ENCODE measurements at places on chromosomes 16 and 17.

GRCh38 chr16:4500272-4500671 is 24.1 kb downstream of the HMOX2 start:
- DNase-seq = peak; percentile 93

DNA sequence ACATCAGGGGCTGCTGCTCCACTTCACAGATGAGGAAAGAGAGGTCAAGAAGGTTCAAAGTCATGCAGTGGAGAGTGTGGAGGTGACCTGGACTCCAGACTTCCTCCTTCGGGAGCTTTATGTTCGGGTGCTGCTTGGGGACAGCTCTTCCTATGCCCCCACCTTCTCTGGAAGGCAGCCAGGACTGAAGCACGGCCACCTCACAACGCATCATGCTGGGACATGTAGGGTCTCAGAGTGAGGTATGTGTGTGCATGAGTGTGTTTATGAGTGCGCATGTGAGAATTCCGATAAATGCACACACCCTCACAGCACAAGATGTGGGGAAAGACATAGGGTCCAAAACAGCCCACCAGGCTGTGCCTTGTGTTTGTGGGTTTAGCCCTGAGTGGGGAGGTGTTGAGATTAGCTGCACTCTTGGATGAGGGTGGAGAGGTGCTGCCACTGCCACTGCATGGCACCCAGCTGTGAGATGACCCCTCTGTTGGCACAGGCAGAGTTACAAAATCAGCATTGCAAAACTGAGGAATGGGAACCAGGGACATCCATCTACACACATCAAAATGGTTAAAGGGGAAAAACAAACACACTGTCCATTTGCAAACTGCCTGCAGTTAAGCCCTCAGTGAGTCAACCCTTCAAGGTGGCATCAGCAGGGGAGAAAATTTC is 367.4 kb downstream of the SEC14L1 start:
- peak; percentile 4 for DNase-seq

GRCh38 chr17:80035687-80035936 is at the start of gene TBC1D16:
Gene TBC1D16, minus strand, starts transcription at chr17:80035872. Its CDS starts 22,325 bp downstream, at chr17:80013547.
- DNase-seq = no peak

DNA sequence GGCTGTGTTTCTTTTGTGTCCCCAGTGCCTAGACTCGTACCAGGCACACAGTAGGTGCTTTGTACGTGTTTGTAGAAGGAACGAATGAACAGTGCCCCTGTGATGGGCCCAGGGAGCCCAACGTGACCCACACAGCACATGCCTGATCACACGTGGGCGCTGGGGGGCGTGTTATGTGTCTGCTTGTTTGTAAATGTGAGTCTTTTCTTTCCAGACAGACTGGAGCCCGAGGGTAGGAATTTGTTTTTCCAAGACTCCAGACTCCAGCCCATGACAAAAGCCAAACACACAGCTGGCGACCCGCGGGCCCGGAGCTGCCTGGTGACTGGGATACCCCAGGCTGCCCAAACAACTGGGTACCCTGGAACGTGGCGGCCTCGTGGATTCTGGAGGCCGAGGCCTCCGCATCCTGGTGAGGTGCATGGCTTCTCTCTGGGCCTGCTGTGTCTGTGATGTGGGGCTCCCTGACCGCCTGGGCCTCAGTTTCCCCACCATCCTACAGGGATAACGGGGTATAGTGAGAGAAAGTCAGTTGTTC is 14.9 kb upstream of the CBFA2T3 start:
- no peak for DNase-seq

- DNase-seq = no peak
Observed at GRCh38 chr16:84043486-84044117, 1.0 kb upstream of the SLC38A8 start.

GRCh38 chr17:44599298-44600175 is 42.3 kb downstream of the FZD2 start:
- DNase-seq = peak; percentile 87

DNA sequence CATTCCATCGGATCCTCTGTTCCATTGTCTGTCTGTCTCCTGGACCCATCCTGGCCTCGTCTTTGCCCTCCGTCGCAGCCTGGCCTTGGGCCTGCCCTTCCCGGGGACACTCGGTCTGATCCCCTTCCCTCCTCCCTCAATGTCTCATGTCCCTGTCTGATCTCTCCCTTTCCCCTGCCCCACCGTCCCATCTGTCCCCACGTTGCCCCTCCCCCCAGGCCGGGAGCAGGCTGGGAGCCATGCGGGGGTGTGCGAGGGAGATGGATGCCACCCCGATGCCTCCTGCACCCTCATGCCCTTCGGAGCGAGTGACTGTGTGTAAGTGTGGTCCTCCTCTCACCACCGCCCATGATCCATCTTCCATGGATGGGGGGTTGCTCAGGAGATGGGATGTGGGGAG is 5.3 kb upstream of the ATP2A1 start:
- DNase-seq = no peak

- peak; percentile 71 for DNase-seq
Observed at GRCh38 chr17:73798111-73798748, 154.0 kb upstream of the SDK2 start.

DNA sequence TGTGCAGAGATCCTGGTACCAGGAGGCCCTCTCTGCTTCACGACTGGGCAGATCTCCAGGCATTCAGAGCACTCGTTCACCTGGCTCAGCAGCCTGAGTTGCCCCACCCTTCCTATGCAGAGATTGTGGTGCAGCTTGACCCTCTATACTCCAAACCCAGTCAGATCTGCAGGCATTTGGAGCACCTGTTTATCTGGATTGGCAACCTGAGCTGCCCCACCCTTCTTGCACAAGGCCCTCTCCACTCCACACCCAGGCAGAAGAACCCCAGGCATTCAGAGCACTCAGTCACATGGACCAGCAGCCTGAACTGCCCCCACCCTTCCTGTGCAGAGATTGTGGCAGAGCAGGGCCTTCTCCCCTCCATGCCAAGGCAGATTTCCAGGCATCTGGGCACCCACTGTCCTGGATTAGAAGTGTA is 88.4 kb upstream of the CDH5 start:
- DNase-seq = no peak

- DNase-seq = peak; percentile 39
Observed at GRCh38 chr17:59332749-59333377, 1.4 kb downstream of the YPEL2 start.

DNA sequence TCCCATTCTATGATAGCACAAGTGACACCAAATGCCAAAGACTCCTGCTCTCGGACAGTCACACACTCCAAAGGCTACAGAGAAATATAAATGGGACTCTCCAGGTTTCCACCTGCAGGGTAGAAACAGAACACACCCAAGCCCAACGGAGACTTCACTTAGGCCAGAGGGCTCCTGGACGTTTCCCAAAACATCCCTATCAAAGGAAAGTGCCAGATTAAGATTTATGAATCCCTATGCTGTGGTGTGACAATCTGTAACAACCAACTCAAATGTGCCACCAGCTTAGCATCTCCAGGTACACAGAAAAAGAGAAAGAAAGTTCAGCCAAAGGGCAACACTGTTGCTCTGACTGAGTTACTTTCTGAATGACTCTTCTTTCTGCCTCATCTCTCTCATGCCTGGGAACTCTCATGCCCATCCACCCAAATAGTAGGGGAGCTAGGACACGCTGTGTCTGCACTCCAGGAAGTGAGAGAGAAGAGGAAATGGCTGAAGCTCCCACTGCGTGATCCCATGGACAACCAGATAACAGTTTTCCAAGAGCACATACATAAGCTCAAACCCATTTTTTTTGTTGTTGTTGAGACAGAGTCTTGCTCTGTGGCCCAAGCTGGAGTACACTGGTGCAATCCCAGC is 49.7 kb downstream of the SMG6 start:
- no peak for DNase-seq

DNA sequence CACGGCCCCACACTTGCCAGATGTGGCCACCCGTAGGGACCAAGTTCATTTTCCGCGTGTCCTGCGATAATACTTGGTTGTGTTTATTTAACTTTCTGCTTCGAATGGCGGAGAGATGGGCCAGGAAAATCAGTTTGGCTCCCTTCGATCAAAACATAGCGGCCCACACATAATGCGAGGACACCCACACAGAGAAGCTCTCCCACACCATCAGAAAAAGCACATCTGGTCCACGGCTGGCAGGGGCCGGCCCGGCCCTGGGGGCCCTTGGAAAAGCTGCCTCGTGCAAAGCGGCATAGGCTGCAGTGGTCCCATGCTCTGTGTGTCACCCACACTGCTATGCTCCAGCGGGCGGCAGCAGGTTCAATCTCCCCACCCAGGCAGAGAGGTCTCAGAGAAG is 46.9 kb downstream of the ZNF423 start:
- DNase-seq = no peak

- no peak for DNase-seq
Observed at GRCh38 chr17:72134608-72135394, 14.0 kb downstream of the SOX9 start.

GRCh38 chr16:74635303-74635702 is 28.4 kb upstream of the GLG1 start:
- DNase-seq = no peak

GRCh38 chr17:35879773-35880654 is at the start of gene CCL5:
Gene CCL5, minus strand, starts transcription at chr17:35880360.
- DNase-seq = no peak

DNA sequence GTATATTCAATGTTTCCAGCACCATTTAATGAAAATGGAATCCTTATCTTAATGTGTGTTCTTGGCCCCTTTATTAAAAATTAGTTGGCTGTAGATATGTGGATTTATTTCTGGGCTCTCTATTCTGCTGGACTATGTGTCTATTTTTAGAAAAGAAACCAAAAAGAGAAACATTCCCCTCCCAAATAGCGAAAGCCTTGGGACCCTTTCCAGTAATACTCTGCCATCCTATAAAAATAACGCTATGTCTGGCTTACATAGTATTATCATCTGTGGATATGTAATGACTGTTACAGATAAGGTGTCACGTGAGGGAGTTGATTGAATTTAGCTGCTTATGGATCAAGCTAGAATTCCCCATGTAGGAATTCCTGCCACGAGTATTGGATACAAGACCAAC is 279.3 kb upstream of the KIF2B start:
- no peak for DNase-seq

DNA sequence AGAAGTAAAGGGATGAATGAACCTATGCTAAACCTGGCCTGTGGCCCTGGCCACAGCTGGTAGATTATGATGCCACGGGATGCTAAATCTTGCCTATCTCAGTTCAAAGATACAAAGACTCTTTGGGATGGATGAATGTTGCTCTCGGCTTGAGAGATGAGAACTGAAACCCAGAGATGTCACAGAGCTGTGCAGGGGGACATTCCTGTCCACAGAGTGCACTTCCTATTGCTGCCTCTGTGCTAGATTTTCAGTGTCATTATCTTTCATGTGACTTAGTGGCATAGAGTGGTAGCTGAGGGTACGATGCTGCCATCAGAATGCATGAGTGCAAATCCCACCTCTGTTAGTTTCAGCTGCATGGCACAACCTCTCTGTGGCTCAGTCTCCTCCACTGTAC is 2.3 kb upstream of the MT1M start:
- DNase-seq = no peak

DNA sequence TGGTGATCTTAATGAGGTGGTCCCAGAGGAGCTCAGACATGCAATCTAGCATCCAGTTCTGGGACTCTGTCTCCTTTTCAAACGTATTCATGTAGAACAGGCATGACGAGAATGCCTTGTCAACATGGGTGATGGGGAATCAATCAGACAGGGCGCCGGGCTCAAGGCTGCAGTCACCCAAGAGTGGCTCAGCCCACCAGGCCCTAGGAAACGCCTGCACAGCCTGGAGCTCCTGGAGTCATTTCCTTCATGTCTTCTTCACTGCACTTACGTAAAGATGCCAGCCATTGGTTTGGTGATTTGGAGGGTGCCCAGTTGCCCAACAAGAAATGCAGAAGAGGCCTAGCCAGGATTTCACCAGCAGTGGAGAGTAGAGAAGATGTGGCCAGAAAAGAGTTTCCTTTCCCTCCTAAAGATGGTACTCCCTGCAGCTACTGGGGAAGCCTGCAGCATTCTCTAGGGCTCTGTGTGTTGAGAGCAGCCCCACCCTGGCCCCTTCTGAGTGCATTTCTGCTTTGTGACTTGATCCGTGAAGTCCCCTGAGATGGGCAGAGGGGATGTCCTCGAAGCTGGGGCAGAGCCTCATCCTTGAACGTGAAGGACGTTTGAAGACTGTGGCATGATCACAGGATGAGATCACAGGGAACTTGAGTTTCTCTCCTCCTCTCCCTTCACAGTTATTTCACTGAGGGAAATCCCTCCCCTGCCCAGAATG is 24.0 kb upstream of the STH start:
- no peak for DNase-seq

DNA sequence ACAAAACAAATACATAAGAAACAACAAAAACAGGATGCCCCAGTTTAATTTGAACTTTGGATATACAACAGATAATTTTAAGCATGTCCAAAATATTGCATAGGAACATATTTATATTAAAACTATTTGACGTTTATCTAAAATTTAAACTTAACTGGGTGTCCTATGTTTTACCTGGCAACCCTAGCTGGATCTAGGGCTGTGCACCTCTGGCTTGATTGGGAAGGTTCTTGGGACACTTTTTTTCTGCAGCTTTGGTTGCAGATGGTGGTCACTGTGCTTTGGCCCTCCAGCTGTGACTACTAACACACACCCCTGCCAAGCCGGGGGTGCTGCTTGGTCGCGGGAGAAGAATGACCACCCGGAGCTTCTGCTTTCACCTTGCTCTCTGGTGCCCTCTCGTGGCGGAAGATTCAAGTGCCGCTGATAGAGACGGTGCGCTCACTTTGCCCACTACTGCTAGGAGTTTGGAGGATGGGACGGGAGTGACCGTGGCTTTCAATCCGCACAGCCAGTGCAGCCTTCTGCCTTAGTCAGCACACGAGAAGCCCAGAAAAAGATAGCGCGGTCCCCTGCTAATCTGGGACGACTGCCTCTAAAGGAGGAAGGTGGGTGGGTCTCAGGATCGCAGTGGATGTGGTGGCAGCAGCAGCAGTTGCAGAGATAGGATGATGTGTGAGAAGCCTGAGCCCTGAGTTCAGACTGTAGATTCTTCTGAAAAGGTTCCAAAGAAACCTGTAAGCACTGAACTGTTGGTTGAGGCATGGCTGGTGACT is 6.7 kb downstream of the SPACA3 start:
- peak; percentile 90 for DNase-seq

GRCh38 chr17:30554839-30555751 is 77.9 kb downstream of the GOSR1 start:
- DNase-seq = peak; percentile 36

DNA sequence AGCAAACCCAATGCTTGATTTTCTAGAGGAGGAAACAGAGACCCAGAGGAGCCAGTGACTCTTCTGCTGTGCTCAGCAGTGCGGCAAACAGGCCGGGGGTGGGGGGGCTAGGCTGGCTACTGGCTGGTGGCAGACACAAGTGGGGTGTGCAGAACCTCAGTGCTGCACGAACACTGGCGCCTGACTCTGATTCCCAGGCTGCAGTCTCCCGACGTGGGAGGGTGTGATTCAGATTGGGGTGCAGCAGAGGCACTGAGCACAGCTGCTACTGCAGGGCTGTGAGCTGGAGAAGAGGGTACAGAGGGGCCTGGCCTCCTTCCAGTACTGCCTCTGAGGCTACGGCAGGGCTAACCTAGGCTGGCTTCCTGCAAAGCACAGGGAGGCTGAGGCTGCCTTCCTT is 8.1 kb downstream of the RPL19 start:
- DNase-seq = no peak
